ENCODE measurements at places on chromosomes 5 and 9.

DNA sequence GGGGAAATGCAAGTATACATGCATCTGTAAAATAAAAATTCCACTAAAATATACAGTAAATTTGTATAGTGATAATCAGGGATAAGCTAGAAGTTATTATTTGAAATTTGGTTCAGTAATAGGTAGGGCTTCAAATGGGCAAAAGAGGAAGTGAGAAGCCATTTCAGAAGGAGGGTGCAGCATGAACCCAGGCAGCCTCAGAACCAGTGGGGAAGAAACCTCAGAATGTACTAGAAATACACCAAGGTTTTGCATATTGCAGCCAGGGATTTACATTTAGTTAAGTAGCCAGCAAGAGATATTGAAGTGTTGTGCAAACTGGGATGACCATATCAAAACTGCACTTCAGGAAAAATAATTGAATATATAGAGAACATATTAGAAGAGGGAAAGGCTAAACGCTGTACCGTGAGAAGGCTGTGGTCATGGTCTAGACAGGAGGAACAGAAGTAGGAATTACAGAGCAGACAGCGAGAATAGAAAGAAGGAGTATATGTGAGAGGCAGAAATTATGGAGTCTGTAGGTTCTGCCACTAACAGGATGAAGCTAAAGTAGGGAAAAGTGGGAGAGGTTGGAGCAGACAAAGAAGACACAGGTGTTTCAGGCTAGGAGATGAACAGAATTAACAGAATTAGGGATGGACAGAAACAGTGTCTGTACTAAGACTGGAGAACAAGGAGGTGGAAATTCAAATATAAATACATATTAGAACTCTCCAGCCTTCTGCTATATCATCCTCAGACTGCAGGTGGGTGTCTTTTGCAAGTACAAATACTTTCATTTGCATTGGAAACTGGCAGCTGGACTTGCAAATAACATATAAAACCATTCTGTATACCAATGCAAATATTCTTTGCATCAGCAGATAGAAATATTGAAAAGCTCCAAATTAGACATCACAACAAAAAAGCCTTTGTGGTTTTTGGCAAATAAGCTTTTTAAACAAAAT, 335.6 kb downstream of the ZNF608 start:
- DNase-seq = no peak

GRCh38 chr5:178460174-178460573, 130.0 kb downstream of the COL23A1 start:
- DNase-seq = no peak

- DNase-seq = no peak
Measured at GRCh38 chr9:89815903-89816573, 211.2 kb downstream of the GADD45G start.

DNA sequence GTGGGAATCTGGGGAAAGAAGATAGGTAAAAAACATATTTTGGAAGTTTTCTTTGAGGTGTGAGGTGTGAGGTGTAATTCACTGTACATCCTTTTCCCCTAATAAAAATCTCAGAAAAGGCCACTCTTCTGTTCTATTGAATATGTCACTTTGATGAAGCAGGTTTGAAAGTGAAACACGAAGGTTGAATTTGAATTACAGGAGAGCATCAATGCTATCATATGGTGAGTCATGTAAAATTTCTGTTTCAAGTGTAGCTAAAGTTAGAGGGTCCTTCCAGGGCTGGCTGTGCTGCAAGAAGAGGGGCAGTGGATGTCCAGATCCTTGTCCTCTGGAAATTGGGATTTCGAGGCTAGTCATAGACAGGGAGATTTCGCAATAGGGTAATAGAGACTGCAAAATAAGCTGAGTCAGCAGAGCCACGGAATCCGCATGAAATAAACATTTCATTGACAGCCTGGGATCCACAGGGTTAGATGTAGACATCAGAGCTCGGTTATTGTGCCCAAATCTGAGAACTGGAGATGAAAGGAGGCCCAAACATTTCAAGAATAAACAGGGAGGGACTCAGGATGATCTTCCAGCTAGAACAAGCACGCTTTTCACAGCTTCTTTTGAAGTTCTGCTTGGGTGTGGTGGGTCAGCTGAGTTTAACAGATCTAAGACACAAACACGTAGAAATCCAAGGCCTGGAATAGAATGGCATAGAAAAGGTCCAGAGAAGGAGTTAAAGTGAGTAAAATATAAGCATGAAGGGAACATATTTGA, 194.4 kb upstream of the CDKN2B start:
- no peak for DNase-seq

DNA sequence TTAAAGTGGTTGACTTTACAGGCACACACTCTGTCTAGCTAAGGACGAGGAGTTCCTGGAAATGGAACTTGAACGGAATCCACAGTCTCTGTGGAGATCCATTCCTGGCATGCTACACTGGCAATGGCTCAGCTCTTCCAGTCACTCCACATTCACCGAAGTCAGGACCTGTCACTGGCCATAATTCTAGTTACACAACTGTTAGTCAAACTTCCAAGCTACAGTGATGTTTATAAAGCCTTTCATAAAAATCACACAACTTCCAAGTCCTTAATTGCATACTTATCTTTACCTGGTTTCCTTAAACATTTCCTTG, 15.7 kb downstream of the CDC14B start:
- no peak for DNase-seq

- DNase-seq = no peak
Measured at GRCh38 chr5:87432460-87432859, 19.7 kb upstream of the CCNH start.

DNA sequence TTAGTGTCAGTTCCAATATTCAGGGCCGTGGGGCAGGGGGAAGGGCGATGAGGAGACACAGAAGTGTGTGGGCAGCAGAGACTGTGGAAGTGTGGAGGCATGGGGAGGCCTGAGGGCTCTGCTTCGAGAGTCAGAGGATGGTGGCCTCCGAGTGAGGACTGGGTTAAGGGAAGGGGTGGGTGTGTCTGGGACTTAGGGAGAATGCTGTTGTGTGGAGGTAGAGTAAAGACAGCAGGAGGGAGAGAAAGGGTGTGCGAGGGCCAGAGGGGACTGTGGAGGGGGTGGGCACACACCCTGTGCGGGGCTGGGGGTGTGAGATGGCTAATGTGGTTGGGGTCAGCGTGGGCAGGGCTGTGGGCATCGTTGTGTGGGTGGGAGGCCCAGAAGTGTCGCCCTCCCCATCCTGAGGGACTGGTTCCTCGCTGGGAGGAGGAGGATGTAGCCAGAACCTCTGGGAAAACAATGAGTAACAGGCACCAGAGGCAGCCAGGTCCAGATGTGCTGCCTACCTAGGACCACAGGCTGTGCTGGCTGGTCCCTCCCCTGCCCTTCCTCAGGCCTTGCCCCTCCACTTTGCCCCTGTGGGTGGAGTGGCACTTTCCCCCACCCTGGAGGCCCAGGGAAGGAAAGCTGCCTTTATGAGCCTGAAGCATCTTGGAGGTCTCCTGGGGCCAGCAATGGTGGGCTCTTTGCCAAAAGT, 4.2 kb downstream of the USP20 start:
- no peak for DNase-seq

DNA sequence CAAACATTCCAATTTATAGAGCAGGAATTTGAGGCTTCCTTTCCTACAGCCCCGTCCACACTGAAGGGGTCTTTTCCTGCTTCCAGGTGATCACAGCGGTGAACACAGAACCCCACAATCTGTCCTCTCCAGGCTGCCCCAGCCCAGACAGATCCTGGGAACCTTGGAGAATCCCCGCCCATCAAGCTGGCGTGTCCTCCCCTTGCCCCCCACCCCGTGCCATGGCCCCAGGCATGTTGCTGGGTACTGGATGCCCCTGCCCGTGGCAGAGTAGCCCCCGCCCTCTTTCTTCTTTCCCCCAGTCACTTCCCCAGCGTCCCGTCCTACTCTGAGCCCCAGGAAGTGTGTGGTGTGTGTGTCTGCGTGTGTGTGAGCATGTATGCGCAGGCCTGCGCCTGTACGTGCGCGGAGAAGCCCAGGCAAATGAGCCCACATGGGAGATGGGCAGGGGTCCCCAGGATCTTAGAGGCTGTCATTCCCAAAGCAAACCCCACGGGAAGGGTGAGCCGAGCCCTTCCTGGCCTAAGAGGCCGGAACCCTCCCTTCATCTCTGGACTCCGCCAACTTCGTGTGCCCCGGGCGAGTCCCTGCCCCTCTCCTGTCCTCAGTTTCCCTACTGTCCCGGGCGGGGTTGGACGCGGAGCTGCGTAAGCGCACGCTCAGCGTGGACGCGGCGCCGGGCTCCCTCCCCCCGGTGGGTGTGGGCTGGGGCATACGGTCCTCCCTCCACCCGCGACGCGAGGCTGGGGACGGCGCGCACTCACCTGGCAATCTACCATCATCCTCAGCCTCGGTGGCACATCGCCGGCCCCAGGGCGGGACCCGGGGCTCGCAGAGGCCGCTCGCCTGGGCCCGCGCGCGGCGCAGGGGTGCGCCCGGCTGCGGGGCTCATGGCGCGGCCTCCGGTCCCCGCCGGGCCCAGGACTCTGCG, 15.2 kb downstream of the GBGT1 start:
- no peak for DNase-seq

- no peak for DNase-seq
Measured at GRCh38 chr9:86671018-86671417, 276.3 kb downstream of the GAS1 start.

DNA sequence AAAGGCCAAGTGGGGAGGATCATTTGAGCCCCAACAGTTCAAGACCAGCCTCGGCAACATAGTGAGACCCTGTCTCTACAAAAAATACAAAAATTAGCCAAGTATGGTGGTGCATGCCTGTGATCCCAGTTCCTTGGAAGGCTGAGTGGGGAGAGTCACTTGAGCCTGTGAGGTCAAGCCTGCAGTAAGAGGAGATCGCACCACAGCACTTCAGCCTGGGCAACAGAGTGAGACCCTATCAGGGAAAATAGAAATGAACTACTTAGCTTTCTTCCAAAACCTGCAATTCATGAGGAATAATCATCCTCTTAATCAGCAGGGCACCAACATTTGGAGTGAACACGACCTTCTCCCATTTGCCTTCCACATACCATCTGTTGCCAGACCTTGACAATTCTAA, 96.1 kb downstream of the OR2K2 start:
- no peak for DNase-seq

DNA sequence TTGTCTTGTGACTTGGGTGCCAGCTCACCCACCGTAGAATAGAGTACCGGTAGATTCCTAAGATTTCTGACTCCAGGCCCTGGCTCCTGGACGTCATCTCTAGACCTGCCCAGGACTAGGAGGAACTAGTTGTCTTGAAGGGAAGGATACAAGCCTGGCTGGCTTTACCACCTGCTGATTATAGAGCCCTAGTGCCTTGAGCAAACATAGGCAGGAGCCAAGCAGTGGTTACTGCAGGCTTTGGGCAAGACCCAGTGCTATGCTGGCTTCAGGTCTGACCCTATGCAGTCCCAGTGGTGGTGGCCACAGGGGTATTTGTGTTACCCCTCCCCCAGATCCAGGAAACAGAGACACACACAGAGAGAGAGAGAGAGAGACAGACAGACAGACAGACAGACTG, 606.2 kb downstream of the PDE4D start:
- no peak for DNase-seq

DNA sequence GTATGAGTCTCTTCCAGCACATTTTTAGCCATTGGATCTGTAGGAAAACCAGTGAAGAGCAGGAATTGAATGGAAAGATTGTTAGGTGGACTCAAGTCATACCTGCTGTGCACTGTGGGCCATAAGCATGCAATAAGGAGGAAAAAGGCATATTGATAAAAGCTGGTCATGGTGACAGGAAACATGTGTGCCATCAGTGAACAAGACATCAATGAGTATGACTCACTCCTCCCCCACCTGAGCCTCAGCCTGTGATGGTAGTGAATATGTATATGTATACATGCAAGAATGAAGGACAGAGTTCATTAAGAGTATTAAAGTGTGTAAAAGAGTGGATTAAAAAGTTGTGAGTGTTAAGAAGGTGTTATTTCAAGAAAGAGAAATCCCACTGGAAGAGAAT, 164.5 kb downstream of the TMEM38B start:
- DNase-seq = peak; percentile 1

- no peak for DNase-seq
Measured at GRCh38 chr5:39225405-39226099, 6.2 kb upstream of the FYB1 start.

All from activated CD4-positive, alpha-beta T cell treated with anti-CD3 and anti-CD28 coated beads, Interleukin-2, amount 50 U/mL, for 24 hours (primary cell).